ENCODE measurements at places on chromosomes 2 and 18. TPM values are rescaled to one million over a fixed set of nuclear protein-coding genes. Genes with fewer than 3 reads are reported as not detected.

The HOXD3 gene
- 1.0 TPM for total RNA-seq

The LINC00305 gene
- not detected for total RNA-seq

The NEU2 gene
- total RNA-seq, result not detected

The AQP12A gene
- total RNA-seq, result not detected

DNA sequence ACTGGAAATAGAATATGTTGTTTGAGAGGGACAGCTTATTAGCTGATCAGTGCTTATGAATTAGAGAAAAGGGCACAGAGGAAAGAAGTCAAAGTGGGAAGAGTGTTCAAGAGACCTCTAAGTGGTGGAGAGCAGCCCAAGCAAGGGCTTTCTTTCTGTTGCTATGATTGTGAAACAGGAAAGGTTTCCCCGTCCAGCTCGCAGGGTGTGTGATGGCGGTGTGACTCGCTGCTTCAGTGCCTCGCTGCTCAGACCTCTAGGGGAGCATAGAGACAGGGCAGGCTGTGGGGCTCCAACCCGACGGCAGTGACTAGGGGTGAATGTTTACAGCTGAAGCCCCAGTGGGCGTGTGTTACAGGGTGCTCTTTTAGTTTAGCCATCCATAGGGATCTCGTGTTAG lies 166.5 kb upstream of the COPS8 start:
- DNase-seq, result no peak

- peak; percentile 61 for DNase-seq
Observed at GRCh38 chr2:232418466-232419244, 12.0 kb downstream of the ALPG start.

DNA sequence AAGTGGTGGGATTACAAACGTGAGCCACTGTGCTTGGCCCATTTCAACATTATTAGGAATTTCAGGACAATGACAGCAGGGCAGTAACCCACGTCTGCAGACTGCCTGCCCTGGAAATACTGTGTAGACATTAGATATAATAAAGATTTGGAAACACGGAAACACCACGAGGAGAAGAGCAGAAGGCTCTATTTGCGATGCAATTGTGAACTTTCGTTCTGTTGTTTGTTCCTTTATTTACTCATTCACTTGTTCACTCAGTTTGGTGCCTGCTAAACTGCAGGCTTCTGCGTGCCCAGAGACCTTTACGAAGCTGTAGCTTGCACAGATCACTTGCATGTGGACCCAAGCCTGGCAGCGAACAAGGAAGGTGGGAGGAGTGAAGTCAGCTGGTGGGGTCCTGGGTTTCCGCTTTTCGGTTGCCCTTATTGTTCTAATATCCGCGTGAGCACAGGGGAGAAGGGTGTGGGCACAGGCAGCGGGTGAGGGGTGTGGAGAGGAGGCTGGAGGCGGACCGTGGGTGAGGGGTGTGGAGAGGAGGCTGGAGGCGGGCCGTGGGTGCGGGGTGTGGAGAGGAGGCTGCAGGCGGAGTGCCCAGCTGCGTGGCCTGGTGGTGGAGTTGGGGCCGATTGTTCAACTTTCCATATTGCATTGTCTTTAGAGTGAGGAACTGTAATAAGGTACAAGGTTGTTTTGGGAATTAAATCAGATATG lies 3.4 kb downstream of the COLEC11 start:
- no peak for DNase-seq

DNA sequence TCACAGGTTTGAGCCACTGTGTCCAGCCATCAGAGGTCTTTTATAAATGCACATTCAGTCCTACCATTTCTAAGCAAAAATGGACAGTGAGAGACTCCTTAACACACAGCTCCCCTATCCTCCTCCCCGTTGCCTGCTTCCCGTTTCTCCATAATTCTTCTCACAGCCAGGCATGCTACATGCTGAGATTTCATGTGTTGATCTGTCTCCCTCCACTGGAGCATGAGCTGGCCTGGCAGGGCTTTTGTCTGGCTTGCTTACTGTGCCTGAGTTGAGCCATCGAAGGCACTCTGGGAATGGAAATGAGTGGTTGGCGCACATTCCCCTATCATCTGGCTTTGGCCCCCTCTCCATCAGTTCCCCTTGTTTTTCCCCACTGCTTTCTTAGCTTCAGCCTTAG lies 413.5 kb downstream of the PTPRM start:
- DNase-seq, result no peak

GRCh38 chr2:102145934-102146333 lies 3.4 kb downstream of the IL1R1 start:
- DNase-seq, result no peak
